Activated T-cell treated with anti-CD3 and anti-CD28 coated beads, Interleukin-2, amount 50 U/mL, for 4 hours (primary cell): ENCODE measurements at places on chromosomes 1 and 21.

GRCh38 chr1:109371341-109371739 is 26.4 kb downstream of the SORT1 start:
- DNase-seq: no peak

DNA sequence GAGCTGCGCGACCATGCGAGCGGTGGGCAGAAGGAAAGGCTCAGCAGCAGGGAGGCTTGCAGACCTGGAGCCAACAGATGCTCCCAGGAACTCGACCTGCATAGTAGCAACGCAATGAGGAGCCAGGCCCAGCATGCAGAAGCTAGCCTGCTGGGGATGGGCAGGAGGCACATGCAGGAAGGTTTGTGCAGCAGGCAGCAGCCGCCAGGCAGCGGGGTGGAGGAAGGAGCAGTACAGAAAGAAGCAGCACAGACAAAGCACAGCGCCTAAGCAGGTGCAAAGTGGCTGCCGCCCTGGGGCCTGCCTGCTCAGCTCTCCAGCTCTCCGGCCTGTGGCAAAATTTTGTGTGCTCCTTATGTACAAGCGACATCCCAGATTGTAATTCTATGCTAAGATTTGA is 213.5 kb upstream of the MAP1LC3C start:
- DNase-seq: no peak

GRCh38 chr1:8477166-8477982 is 159.5 kb downstream of the SLC45A1 start:
- no peak for DNase-seq

DNA sequence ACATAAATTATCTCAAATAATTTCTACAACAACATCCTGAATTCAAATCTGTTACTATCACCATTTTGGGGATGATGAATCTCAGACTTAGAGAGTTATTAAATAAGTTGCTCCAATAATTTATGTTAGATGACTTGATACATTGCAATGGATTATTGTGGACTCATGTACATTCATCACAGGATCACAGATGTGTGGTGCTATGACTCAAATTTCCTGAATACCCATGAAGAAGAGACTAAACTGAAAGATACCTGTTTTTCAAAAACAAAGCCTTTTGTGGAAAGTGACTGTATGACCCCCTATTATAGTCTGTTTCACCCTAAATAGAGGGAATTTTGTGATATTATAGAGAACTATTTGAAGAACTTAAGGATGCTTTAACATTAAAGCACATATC is 315.0 kb downstream of the PLA2G4A start:
- no peak for DNase-seq

GRCh38 chr1:246246430-246246829 is 260.6 kb downstream of the SMYD3 start:
- no peak for DNase-seq

DNA sequence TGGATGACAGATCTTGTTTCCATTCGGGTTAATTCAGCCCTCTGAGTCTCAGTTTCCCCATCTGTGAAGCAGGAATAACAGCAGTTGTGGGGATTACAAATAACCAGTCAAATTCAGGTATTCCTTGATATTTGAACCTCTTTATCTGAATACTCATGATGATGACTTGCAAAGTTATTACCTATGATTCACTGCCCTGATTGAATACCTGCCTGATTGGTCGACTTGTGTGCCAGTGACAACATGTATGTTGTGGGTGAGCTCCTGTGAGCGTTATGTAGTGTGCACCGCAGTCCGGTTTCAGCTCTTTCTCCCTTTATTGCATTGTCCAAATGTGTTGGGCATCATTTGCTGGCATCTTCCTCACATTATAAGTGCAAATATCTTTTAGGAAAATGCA is 9.5 kb upstream of the TMEM61 start:
- no peak for DNase-seq

DNA sequence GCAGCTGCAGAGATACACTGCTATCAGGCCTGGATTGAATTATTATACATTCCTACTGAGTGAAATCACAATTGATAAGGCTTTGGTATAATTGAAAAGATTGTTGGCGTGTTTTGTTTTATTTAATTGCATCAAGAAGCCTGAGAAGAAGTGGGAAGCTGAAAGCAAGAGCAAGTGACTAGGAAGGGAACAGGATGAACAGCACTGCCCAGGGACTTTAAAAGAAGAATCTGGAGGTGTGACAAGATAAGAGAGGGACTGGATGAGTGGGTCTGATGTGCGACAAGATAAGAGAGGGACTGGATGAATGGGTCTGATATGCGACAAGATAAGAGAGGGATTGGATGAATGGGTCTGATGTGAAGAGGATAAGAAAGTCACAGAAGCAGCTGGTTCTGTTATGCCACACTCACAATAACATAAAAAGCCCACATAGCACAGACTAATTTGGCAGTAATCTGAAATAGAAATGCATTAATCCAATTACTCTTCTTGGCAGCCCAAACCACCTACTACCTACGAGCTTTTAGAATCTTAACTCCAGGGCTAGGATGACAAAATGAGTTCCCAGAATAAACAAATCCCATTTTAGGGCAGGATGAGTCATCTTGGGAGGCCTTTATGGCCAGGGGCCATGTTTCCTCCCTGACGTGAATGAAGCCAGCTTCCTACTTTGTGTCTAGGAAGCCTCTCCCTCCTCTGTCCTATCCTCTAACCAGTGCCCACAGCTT is 129.7 kb downstream of the DUSP10 start:
- no peak for DNase-seq

GRCh38 chr21:28867401-28867800 is 125.3 kb downstream of the LTN1 start:
- no peak for DNase-seq

- DNase-seq: no peak
Observed at GRCh38 chr1:23451441-23451840, 26.9 kb upstream of the TCEA3 start.

DNA sequence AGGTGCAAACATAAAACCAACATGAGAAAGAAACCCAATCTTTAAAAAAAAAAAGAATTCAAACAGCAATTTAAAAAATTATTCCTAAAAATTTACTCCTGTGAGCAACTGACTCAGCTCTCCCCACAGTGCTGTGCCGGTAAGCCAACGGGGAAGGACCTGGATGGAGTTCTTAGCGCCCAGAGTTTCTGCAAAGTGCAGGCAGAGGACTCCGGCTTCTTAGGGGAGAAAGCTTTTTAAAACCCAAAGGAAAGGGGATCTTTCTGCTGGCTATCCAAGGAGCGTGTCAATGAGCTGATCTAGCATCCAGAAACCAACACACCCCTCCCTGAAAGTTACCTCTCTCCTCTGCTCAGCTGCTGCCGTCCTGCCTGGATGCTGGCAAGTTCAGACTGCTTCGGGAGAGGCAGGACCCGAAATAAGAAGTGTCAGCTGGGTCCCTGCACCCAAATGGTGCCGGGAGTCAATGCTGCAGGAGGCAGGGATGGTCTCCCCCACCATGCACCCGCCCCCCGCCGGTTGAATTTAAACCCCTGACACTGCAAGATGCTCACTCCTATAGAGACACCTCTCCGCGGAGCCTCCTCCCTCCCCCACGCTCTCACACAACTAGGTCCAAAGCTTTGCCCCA is 32.2 kb upstream of the H6PD start:
- no peak for DNase-seq
